ENCODE measurements at places on chromosomes 7 and 10.

GRCh38 chr7:7731732-7732131 lies 13.3 kb upstream of the RPA3 start:
- no peak for DNase-seq

DNA sequence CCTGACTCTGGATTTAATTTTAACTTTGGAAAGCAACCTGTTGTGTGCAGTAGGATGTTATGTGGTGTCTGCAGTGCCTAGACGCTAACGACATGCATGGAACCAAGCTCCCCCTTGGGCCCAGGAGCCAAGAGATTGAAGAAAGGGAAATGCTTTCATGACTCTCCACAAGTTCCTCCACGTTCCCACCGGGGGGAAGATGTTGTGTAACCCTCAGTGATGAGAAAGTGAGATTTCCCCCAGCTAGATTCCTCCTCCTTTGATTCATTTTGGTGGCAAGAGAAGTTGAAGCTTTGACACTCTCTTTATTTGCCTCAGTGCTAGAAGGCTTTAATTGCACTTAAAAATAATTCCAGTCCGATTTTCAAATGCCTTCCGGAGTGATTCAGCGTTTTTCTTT lies 157.9 kb upstream of the INSYN2A start:
- DNase-seq, result no peak

DNA sequence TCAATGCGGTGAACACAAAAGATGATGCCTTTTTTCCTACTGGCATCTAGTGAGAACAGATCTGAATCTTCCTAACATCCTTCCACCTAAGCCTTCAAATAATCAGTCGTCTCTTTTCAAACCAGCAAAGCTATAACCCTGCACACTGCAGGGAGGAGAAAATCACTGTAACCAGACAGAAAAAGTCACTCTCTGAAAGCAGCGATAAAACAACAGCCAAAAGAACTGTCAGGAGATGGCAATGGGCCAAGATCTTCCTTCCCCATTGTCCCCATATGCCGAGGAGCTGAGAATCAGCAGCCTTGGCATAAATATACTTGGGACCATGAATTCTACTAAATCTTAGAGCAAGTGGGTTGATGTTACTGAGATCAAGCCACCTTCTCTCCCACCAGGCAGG lies 13.1 kb downstream of the FZD9 start:
- no peak for DNase-seq

GRCh38 chr10:43360086-43360485 lies 11.3 kb upstream of the FXYD4 start:
- DNase-seq, result no peak

DNA sequence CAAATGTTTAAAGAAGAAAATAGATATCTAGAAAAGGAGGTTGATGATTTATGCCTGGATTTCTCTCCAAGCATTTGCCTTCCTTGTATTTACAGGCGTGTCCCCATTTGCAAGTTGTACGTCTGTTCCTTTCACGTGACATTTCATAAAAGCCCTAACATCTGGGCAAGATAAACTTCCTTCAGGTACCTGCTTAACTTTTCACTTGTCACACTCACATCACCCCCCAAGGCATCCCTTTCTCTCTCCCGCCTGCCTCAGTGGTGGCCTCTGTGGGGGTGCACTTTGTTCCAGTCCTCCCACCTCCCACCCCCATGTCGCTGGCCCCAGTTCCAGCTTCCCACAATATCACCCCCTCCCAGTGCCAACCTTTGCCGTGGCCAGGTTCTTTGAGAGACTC lies 6.7 kb downstream of the TWIST1 start:
- no peak for DNase-seq

GRCh38 chr7:15197042-15197977 lies 294.8 kb upstream of the DGKB start:
- no peak for DNase-seq

GRCh38 chr10:100670828-100671479 lies 74.4 kb upstream of the PAX2 start:
- DNase-seq, result peak; percentile 58

DNA sequence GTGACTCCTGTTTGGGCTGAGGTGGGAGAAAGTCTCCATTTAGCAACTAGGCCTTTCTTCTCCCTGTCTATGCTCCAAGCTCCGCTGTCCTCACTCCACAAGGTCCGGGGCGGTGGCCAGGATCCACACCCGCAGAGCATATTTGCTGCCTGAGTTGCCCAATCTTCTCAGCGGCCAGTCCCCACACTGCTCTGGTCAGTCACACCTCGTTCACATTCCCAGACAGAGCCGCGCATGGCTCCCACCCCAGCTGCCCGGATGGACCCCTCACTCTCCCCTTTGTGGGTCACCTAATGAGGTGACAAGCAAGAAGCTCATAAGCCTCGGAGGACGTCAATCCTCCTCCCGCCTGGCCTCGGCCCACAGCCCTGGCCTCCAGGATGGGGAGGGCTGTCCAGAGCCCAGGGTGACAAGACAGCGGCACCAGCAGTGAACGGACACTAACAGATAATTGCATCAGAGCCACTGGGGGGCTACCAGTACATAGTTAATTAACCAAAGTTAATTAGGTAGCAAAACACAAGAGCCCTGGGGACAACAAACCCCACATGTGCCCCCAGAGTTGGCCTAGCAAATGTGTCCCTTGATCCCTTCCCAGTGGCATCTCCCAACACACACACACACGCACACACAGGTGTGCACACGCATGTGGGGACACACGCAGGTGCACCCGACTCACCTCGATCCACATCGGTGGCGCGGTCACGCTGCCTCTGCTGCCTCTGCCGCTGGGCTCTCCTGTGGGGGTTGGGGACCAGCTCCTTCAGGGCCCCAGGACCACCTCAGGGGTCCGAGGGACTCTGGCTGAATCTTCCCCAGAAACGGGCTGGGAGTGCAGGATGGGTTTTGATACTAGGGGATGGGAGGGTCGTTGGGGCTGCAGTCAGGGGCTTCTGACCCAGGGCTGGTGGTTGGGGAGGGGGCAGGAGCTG lies 11.8 kb downstream of the EPHA1 start:
- DNase-seq, result no peak

DNA sequence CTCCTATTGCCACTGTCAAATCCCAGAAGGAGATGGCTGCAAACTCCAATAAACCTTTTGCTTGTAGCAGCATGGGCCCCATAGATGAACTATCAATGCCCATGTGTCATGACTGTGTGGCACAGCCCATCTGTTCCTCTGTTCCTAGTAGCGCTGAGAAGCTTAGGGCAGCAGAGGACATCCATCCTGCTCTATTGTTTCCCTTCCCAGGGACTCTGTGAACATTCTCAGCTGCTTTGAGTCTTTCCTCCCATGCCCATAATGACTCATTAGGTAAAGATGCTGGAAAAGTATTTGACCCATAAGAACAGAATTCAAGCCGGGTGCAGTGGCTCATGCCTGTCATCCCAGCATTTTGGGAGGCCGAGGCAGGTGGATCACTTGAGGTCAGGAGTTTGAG lies 28.3 kb downstream of the STMP1 start:
- no peak for DNase-seq

- DNase-seq, result no peak
These were observed 96.3 kb upstream of the PDCD4 start for GRCh38 chr10:110775406-110775805.

GRCh38 chr7:105439174-105439893 lies 50.6 kb upstream of the SRPK2 start:
- DNase-seq, result no peak

DNA sequence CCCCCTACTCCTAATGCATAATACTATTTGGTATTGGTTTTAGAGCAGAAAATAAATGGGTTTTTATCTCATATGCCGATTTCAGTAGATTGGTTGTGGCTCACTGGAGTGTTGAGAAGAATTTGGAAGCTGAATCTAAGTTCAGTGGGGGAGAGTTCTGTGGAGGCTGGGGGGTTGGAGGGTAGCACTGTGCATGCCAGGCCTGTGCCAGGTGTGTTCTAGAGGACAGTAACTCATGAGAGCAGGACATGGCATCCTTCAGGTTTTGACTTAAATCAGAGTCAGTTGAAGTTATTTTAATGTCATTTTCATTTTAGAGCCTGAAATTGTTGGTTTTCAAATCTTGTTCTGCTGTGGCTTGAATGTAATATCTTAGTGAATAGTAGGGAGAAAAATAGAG lies 79.5 kb downstream of the EEPD1 start:
- no peak for DNase-seq

DNA sequence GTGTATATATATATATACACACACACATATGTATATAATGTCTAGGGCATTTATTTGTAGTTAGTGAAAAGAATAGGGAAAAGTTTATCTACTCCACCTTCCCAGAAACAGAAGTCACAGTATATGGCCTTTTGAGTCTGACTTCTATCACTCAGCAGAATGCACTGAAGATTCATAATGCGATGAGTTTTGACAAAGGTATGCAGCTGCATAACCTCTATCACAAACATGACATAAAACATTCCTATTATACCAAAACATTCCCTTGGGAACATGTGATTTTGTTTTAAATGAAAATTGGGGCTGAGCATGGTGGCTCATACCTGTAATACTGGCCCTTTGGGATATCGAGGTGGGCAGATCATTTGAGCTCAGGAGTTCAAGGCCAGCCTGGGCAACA lies 137.3 kb upstream of the EEPD1 start:
- no peak for DNase-seq

- DNase-seq, result no peak
These were observed 16.1 kb upstream of the DMBT1 start for GRCh38 chr10:122544493-122544892.

GRCh38 chr7:154795437-154795836 lies 207.5 kb downstream of the PAXIP1 start:
- no peak for DNase-seq

DNA sequence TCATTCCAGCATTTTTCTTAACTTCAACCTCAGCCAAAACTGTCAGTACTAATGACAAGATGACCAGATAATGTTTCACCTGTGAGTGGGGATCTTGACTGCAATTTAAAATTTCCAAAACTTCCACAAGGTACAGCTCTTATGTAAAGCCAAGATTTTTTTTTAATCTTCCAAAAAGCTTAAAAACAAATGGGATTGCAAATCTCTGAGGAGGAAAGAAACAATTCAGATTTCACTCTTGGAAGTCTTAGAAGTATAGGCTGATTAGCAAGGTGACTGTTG lies 90.2 kb downstream of the AGMO start:
- no peak for DNase-seq

DNA sequence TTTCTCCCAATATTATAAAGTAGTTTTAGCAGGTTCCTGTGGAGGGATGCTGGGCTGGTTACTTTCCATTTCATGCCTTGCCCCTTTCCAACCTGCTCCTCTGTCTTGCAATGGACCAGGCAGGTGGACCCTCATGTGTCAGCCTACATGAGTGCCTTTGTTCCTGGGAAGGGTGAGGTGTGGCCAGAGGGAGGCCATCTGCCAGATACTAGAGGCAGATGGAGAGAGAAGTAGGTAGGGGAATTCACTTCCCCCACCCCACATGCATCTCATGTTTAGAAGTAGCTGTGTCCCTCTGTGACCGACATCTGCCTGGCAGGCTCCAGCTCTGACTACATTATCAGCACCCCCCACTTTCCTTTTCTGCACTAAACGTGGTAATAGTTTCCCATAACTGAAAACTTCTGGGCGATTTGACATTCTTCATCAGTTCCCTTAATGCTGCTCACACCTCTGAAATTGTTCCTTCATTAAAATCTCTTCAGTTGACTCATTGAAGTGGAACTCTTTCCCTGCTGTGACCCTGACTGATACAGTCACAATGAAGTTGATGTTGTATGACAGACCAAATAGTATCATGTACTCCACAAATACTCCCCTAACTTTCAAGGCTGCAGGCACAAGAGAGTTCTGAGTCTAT lies 396.3 kb upstream of the FZD8 start:
- DNase-seq, result no peak

GRCh38 chr7:157981778-157982177 lies 605.8 kb downstream of the PTPRN2 start:
- no peak for DNase-seq

DNA sequence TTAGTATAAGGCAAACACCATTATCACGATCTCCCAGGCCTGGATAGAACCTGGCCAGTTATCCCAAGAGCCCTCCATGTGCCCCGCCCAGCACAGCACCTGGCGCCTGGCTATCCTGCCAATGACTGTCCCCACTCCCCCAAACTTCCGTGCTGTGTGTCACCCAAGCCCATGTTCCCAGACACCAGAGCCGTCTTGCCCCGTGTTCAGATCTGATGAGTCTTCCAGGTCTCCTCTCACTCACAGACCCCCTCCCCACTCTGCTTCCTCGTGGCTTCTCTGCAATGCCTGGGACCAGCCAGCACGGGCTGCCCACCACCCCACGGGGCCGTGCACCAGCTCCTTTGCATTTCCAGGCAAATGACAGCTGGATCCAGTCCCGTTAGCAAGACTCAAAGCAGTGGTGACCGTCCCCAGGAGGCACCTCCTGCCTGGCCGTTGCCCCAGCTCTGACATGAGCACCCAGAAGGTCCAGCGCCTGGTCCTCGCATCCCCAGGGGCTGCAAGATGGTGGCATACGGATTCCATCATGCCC lies 43.8 kb upstream of the INPP5A start:
- DNase-seq, result no peak

- DNase-seq, result no peak
These were observed 175.0 kb downstream of the CYP26A1 start for GRCh38 chr10:93248583-93249227.

- DNase-seq, result no peak
These were observed 39.7 kb downstream of the MALSU1 start for GRCh38 chr7:23338863-23339262.

- DNase-seq, result no peak
These were observed 12.9 kb upstream of the KCND2 start for GRCh38 chr7:120260111-120260510.

- no peak for DNase-seq
These were observed 170.8 kb downstream of the BBS9 start for GRCh38 chr7:33300131-33300530.

GRCh38 chr10:21060626-21061025 lies 163.5 kb upstream of the NEBL start:
- DNase-seq, result no peak

DNA sequence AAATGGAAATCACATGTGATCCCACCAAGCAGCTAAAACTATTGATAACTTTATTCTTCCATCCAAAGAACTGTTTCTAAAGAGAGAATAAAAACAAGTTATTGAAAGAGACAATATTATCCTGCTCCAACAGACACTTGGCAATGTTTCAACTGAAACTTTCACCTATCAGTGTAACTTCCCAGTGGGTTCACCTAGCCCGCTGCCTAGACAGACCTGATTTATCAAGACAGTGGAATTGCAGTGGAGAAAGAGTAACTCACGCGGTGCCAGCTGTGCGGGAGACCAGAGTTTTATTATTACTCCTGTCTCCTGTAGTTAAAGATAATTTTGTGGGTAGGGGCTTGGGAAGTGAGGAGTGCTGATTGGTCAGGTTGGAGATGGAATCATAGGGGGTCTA lies 199.8 kb downstream of the AHR start:
- no peak for DNase-seq

GRCh38 chr10:3122486-3123205 lies 49.9 kb downstream of the PITRM1 start:
- no peak for DNase-seq

- DNase-seq, result no peak
These were observed 11.5 kb upstream of the GALNT11 start for GRCh38 chr7:152013974-152014373.
